Naive thymus-derived CD4-positive, alpha-beta T cell (primary cell): ENCODE measurements at places on chromosomes 13 and 19. TPM values are rescaled to one million over a fixed set of nuclear protein-coding genes. Genes with fewer than 3 reads are reported as not detected.

Gene ABCC4
- 5.8 and 6.2 TPM in 2 replicates for total RNA-seq

Gene DAND5
- not detected for total RNA-seq

Gene RASGRP4
- 3.6 TPM for total RNA-seq

Gene ZNF528
- 23.0 TPM for total RNA-seq

Gene SOX21
- not detected in 2 replicates for total RNA-seq

Gene OR7D2
- not detected for total RNA-seq

Gene IZUMO1
- total RNA-seq = not detected

Gene SHISA7
- not detected for total RNA-seq

Gene ZNF607
- 10.0 TPM for total RNA-seq

Gene CYP4F12
- 1.4 TPM for total RNA-seq

Gene DACT3
- not detected for total RNA-seq

Gene YJEFN3
- total RNA-seq = 12.7 and 13.7 TPM in 2 replicates

Gene OR7A5
- not detected for total RNA-seq

Gene ZNF100
- 9.5 TPM for total RNA-seq

Gene CD22
- total RNA-seq = 1.5 TPM

Gene APOC1
- total RNA-seq = 1.7 TPM

GRCh38 chr19:29927944-29928625 lies 14.0 kb upstream of the URI1 start:
- no peak for DNase-seq

DNA sequence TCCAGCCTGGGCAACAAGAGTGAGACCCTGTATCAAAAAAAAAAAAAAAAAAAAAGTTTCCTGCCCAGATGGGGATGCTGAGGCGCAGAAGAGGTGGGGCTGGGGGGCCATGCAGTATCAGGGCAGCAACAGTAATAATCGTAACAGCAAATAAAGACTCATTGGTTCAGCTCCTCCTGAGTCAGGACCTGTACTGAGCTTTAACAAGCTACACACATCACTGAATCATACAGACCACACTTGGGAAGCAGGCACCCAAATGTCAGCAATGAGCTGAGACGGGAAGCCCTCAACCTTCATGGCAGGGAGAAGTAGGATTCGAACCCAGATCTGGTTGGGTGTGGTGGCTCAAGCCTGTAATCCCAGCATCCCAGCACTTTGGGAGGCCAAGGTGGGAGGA lies 10.6 kb upstream of the DPF1 start:
- DNase-seq = no peak

DNA sequence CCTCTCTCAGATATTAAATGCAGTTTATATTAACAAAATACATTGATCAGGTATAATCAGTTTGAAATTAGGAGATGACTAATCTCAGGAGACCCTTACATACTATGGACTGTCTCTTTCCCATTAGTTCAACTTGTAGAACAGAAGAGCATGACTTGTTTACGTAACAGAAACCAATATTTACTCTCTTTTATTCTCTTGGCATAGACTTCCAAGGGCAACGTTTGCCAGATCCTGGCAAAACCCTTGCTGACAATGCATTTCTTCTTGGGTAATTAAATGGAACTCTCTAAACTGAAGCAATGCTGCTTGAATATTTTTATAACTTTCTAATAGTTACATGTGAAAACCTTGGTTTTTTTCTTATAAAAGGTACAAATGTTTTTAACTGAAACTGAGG lies 68.3 kb upstream of the MYO16 start:
- DNase-seq = no peak

- no peak for DNase-seq
These were observed 543 bp upstream of the FAM124A start for GRCh38 chr13:51221674-51222036.

DNA sequence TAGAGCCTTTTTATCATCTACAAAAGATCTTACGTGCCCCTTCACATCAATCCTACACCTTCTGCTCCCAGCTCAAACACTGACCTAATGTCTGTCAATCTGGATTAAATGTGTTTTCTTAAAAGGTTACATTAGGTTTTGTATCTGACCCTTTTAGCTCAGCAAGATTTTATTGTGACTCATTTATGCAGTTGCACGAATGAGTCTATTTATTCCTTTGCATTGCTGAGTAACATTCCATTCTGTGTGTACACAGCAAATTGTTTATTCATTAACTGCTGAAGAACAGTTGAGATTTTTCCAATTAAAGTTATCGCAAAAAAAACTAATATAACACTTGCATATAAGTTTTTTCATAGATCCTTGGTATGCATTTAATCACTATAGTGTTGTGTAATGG lies 253.9 kb upstream of the GPC6 start:
- no peak for DNase-seq

DNA sequence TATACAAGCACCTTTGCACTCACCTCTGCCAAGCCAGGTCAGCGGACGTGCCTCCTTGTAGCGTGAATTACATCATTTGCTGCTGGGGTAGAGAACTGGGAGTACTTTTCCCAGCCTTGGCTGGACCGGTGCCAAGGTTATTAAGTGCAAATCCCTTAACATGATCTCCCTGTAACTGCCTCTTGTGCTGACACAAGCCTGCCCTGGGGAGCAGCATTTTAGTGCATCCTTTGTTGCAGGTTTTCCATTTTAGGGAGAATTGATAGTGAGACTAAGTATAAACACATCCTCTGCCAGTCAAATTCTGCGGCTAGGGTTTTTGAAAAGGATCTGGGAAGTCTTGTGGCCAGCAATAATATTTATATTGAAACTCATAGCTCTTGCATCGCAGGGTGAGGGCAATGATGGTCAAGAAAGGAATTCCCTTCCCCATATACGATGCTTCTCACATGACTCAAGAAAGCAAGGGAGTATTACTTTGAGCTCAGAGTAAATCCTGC lies 32.7 kb upstream of the DCLK1 start:
- DNase-seq = no peak

DNA sequence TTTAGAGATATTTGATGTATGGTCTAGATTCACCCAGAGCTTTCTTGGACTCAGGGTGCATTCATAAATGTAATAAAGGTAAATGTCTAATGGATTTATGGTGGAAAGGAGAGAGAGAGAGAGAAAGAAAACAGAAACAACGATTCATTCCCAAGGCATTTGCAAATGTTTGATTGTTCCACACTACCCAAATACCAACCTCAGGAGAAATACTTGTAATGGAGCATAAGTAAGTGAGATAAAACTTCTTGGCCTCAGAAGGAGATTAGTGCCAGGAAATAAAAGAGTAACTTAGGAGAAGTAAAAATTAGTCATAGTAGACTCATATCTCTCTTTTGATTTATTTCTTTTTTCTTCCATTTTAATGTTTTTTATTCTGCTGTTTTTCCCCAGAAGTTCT lies 40.6 kb upstream of the DGKH start:
- no peak for DNase-seq

DNA sequence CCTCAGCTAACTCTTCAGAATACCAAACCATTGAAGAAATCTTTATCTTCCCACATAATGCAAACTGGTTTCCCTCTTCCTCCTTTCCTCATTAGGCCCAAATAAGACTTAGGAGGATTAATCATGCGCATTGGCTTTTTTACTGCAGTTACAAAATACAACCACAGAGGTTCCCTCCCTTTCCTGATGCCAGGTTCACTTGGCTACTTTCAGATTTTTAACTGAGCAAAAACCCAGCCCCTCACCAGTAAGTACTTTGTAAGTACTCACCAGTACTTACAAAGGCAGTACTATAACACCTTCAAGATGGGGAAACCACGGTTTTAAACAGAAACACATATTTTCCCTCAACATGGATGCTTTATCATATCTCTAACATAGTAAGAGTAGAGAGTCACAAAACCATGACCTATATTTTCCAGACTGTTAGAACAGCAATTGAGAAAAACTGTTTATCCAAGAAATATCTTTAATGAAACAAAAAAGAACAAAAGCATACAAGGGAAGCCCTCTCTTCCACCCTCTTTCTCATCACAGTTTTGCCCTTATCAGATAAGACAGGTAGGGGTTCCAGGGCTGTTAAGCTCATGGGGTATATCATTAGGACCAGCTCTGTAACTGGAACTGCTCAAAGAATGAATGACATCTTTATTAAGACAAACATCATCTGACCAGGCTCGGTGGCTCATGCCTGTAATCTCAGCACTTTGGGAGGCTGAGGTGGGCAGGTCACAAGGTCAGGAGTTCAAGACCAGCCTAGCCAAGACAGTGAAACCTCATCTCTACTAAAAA lies 12.7 kb downstream of the FOXO1 start:
- no peak for DNase-seq

GRCh38 chr19:18529782-18530181 lies 7.9 kb upstream of the ELL start:
- no peak for DNase-seq

GRCh38 chr13:41289463-41289881 lies 21.6 kb upstream of the NAA16 start:
- DNase-seq = no peak

DNA sequence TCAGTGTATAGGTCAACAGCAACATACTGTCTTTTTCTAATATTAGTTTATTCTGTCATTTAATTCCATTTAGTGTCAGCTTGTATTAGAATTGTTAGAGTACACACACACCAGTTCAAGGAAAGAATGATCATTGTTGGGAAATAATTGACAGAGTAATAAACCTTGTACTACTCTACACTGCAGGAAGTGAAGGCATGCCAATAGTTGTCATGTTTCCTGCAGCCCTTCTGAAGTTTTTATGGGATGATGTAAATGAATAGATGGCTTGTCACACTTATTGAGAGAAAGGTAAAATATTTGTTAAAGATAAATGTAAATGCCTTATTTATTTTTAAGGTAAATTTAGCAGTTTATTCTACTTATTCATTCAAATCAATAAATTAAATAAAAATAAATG lies 306.9 kb upstream of the KLHL1 start:
- DNase-seq = no peak

DNA sequence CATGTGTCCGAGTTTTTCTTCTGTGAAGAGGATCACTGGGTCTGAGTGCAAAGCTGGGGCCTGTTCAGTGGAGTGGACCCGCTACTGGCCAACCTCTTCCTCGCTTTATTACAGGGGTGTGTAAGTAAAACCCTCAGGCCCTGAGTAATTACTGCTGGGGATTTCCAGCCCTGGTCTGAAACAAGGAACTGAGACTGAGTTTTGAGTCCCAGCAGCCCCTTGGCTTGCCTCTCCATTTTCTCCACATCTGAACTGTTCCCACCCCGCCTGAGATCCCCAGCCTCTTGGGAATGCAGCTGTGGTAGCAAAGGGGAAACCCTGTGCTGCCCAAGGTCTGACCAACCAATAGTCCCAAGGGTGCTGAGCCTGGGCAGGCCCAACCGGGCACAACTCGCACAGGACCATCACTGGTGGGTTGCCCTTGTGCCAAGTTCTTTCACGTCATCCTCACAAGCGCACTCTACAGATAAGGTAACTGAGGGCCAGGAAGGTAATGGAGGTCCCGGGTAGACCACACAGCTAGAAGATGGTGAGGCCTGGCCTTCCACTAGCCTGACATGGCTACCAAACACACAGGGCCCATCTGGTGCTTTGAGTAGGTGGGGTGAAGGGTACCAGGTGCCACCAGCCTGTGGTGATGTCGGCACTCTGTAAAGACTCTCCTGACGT lies 13.7 kb upstream of the SLC35E1 start:
- no peak for DNase-seq

- peak; percentile 91 for DNase-seq
These were observed at the start of gene ZNF350 for GRCh38 chr19:51986309-51987291. Gene ZNF350, minus strand, starts transcription at chr19:51986840. Its CDS starts 12,480 bp downstream, at chr19:51974360.

DNA sequence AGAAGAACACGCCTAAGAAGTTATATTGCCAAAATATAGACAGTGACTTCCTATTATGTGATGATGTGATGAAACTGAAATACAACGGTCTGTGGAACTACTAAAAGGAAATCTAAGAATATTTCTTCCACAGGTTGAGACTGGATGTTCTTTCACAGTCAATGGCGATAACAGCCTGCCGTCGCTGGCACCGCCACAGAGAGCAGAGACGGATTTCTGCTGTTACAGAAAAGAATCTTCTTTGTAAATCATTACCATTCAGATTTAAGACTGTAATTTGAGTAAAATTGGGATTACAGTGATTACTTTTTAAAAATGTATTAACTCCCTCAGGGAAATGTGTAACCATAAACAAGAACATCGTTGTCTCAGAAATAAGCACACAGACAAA lies 100.8 kb downstream of the TUBGCP3 start:
- DNase-seq = no peak

- DNase-seq = peak; percentile 51
These were observed 1551.1 kb downstream of the EFNB2 start for GRCh38 chr13:104984296-104984818.

DNA sequence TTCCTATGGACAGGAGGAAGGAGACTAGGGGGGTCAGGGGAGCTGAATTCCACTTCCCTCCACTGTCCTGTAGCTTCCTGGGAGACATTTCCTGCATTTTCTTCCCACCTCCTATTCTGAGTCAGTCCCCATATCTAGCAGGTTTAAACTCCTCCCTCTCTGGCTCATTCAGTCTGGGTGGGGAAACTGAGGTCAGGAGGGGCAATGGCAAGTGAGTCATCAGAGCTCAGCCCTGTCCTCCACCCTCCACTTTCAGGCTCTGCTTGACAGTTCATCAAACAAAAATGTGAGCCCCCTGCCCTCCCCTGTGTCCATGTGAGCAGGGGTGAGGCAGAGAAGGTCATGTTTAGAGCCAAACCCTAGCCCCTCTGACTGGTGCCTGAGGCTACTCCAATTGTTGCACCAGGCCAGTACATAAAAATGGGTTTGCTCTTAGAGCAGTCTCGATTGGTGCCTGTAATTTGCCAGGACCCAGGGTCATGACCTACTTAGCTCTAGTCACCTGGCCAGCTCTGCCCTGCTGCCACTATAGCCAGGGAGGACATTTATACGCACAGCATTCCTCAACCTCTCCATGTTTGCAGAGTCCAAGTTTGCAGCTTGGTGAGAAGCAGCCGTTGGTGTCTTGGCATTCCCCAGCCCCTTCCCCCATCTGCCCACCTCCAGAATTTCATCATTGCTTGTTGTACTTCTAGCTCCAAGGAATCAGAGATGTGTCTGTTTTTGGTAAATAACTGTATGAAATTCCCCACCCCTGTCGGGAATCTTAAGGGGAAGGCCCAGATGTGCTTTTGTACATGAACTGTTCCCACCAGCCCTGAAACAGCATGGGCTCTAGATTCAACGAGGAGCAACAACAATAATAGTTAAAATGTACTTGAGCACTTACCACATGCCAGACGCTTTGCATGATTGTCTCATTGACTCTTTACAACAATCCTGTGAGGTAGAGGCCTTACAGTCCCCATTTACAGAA lies 20.7 kb downstream of the SAMD4B start:
- no peak for DNase-seq

- no peak for DNase-seq
These were observed 36.3 kb upstream of the FLT1 start for GRCh38 chr13:28531077-28531844.

- DNase-seq = no peak
These were observed 33.7 kb upstream of the VSTM2B start for GRCh38 chr19:29491995-29492577.

- DNase-seq = no peak
These were observed 799.1 kb downstream of the DIAPH3 start for GRCh38 chr13:59364641-59365085.

DNA sequence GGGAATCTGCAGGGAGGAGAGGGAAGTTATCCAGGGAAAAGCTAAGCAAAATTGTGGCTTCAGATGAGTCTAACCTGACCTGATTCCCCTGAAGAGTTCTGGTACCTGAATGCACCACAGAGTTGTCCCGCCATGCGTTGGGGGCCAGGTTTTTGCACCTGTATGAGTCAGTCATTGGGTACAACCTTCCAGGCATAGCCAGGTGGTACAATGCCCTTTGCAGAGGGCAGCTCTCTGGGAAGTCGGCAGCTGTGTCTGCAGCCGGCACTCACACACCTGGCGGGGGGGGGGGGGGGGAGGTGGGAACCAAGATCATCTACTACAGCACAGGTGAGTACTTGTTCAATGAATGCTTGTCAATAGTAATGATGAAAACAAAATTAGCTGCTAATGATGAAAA lies 52.5 kb upstream of the GTF3A start:
- DNase-seq = no peak

- no peak for DNase-seq
These were observed 7.9 kb upstream of the KLK8 start for GRCh38 chr19:51009061-51009891.
